ENCODE measurements at places on chromosomes 12 and 14.
A peak's percentile ranks its signal among the peaks of the same experiment; 100 is the strongest.

GRCh38 chr12:96197503-96198272 lies 3.5 kb downstream of the ELK3 start:
- peak; percentile 92 for DNase-seq

- no peak for DNase-seq
These were observed 84.7 kb upstream of the PAWR start for GRCh38 chr12:79775355-79776027.

GRCh38 chr12:46298261-46298660 lies 29.4 kb upstream of the SLC38A1 start:
- no peak for DNase-seq

DNA sequence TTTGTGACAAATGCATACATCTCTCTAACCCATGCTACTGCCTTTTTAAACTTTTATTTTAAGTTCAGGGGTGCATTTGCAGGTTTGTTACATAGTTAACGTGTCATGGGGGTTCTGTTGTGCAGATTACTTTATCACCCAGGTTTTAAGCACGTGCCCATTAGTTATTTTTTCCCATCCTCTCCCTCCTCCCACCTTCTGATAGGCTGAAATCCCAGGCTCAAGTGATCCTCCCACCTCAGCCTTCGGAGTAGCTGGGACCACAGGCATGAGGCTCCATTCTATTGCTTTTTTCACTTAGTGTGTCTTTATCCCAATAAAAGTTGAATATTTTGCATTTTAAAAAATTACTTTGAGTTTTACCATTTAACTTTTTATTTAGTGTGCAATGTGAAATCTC lies 68.9 kb downstream of the BAZ1A start:
- DNase-seq, result no peak

DNA sequence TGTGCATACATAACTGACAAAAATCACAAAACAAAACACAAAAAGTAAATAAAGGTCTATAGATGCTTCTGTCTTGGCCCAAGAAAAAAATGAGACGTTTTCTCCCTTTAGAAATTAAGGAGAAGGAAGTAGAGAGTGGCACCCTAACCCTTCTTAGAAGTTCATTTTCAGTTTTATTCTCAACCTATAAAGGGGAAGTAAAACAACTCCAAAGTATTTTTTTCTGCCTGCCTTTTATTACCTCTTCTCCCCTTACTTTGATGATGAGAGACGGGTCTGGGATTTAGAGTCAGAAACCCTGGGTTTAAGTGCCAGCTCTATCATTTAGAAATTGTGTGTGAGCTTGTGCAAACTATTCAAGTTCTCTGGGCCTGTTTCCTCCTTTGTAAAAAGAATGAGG lies 2.8 kb downstream of the PRIM1 start:
- no peak for DNase-seq

DNA sequence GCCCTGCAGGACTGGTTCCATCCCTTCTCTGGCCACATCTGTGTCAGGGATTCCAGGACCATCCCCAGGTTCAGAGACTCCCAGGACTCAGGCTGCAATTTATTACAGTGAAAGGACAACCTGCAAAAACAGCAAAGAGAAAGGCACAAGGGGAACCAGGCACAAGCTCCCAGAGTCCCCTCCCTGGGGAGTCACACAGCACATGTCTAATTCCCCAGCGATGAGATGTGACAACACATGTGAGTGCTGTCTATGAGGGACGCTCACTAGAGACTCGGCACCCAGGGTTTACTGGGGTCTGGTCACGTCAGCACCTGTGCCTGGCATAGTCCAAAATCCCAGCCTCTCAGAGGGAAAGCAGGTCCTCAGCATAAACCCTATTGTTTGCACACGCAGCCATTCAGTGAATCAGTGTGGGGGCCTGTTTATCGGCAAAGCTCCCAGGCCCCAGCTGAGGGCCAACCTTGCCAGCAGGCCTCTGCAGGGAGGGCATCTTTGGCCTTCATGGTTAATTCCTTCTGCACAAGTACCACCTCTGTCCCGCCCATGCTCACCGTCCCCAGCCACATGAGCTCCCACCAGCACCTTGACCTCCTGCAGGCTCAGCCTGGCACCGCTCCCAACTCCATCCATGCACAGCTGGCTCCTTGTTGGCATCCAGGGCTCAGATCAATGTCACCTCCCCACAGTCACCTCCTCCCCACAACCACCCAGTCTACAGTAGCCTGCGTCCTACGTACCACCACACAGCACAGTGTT lies 198.9 kb upstream of the SFSWAP start:
- no peak for DNase-seq

DNA sequence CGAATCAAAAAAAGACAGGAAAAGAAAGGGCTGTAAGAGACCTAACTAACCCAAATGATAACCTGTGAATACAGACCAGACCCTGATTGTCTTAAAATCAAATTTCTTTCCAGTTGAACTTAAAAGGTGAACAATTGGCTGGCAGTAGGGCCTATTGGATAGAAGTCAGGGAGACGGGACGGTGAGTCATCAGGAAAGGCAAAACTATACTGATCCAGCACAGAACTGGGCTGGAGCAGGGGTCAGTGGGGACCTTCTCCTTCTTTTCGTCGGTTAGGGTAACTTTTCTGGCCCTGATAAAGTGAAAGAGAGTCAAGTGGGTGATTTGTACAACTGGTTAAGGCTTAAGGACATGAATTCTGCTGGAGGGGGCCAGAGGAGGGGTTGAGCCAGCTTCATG lies 84.9 kb upstream of the OTX2 start:
- DNase-seq, result no peak

GRCh38 chr14:44896275-44897040 lies 65.3 kb downstream of the KLHL28 start:
- DNase-seq, result no peak

DNA sequence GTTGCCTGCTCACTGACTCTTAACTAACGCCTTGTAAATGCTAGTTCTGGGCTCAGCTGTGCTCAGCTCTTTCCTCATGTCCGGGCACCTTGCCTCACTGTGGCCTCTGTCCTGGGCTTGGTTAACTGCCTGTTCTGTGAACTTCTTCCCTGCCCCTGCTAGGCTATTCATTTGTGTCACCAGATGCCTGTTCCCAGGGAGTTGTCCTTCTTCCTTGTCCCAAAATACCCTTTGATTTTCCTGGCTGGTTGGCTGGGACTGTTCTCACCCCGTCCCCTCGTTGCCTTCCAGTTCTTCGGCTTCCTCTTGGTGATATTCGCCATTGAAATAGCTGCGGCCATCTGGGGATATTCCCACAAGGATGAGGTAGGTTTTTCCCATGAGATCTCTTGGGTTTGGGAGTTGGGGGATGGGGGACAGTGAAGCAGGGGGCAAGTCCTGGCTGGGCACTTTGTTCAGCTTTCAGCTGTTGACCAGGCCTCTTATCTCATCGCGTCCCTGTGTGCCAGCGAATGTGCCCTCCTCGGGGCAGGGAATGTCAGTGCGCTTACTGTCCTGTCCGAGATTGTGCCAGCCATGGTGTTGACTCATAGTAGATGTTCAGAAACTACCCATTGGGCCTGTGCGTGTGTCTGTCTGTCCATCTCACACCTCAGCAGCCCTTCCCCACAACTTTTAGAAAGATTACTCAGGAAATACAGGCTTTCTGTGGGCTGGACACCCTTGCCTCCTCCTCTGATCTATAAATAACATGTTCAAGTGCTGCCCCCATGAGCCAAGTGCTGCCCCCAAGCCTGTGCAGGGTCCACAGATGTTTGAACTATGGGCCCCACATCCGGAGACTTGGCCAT lies 33.1 kb downstream of the CD9 start:
- no peak for DNase-seq

GRCh38 chr12:45368841-45369489 lies 153.1 kb downstream of the ANO6 start:
- peak; percentile 15 for DNase-seq

- DNase-seq, result no peak
These were observed 27.4 kb upstream of the PAPLN start for GRCh38 chr14:73209953-73210352.

DNA sequence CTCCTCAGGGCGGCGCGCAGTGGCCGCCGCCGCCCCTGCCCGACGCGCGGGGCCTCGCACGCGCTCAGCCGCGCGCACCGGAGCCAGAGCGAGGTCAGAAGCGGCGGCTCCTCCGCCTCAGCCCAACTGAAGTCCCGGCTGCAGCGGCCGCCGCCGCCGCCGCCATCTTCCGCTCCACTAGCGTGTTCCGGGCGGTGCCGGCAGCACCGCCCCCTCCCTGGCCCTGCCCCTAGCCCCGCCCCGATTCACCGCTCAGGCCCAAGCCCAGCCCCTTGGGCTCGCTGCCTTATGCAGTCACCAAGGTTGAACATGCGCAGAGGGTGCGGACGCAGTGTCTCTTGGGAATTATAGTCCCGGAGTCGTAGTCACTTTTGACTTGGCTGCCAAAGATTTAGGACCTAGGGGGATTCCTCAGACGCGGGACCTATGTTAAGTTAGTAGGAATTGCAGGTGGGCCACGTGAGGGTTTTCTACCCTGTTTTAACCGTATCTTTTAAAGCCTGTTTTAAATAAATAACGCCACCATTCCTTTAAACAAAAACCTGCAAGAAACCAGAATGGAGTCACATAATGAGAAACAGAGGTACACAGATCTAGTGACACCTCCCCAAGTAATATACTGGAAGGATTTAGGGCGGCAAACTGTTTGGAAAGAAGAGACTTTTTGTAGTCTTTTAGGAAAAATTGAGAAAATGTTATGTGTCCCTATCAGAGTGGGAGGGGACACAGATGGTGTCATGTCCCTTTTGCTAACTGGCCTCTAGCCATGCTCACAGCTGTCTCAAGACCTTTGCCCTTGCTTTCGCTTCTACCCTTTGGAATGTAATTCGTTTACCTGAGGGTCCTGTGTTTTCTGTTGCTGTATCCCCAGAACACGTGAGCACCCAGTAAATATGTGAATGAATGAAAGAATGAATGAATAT lies at the start of gene PPTC7:
PPTC7 (minus strand) TSS at position 182 of the 923 bp plus-strand sequence. CDS start 287 bp downstream, outside the sequence.
- peak; percentile 55 for DNase-seq

GRCh38 chr12:22755629-22756028 lies 130.7 kb downstream of the ETNK1 start:
- DNase-seq, result no peak

DNA sequence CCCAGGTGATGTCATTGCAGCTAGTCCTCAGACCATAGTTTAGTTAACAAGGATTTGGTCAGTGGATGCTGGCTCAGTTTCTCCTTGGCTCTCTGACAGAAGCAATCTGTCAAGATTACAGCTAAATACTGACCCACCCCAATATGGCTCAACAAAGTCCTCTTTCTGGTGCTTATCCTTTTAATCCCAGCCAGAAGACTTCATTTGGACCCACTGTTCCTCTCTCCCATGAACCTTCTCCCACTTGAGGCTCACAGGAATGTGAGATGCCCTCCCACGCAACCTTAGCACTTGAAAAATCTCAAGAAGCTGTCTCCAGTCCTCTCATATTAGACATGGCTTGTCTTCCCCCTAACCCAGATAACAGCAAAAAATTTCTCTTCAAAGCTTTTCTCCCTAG lies 47.7 kb downstream of the C12orf50 start:
- no peak for DNase-seq

DNA sequence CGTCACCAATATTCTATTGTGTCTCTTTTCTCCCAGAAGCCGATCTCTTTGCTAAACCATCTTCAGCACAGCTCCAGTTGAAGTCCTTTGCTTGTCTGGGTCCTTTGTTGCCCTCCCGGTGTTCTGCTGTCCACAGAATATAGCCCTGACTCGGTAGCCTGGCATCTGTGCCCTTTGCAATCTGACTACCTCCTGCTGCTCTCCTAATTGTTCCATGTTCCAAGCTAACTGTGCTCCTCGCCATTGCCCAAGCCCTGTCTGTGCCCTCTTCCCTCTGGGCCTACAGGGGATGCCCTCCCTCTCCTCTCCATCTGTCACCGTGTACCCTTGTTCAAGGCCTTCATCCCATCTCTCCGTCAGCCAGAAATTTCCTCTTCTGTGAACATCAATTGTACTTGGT lies 306.3 kb downstream of the APAF1 start:
- DNase-seq, result no peak

DNA sequence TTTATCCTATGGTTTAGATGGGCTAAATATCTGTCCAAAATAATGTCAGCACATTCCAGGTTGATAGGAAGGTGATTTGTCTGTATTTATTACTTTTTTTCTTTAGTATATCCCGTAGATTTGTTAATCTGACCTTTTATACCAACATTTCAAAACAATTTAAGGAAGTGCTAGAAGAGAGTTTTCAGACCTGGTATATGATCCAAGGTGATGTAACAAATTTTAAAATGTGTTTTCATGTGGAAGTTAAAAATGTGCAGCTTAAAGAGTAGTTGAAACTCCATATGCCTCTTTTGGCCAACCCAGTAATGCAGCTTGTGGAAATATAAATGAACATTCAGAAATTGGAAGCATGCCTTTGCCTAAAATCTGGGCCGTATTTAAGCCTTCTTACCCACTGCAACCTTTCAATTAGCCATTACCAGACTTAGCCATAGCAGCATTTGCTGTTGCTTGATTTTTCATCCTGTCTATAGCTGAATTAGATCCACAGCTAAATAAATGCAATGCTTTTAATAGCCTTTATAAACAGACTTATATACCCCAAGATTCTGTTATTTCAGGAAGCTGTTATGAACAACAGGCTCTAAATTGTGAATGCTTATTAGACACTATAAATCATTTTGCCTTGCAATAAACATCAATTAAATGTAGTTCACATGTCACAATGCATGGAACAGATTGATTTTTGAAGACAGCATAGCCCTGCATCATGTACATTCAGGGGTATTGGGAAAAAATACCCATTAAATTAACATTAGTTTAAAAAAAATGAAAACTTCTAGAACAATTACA lies 271.2 kb downstream of the PDZRN4 start:
- no peak for DNase-seq

GRCh38 chr14:23208324-23208723 lies 24.9 kb upstream of the SLC7A8 start:
- DNase-seq, result no peak

GRCh38 chr12:1779783-1780182 lies 40.6 kb upstream of the LRTM2 start:
- DNase-seq, result no peak
